ENCODE measurements at places on chromosomes 2 and 18.

GRCh38 chr18:80239830-80240229 is 7.5 kb downstream of the PARD6G start:
- no peak for DNase-seq

DNA sequence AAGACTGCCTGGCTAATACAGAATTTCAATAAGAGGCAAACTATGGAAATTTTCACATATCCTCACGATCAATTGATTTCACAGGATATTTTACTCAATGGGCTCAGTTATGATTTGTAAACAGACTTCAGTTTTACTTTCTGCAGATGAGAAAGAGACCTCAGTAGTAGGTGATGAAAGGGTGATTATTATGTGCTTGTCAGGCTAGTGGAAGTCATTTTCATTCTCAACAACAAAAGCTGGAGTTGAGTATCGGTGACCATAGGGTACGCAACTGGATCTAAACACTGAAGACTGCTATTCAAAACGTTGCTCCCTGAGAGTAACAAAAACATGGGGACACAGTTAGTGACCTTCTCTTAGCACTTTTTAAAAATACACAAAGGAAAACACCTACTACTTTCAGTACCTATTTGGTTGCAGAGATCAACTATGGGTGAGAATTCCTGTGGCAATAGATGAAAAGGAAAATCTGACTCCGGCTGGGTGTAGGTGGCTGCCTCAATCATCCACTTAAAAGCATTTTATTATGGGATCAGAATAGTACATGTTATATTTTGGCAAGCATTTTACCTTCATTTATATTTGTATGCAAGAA is 126.2 kb upstream of the VRK2 start:
- no peak for DNase-seq

DNA sequence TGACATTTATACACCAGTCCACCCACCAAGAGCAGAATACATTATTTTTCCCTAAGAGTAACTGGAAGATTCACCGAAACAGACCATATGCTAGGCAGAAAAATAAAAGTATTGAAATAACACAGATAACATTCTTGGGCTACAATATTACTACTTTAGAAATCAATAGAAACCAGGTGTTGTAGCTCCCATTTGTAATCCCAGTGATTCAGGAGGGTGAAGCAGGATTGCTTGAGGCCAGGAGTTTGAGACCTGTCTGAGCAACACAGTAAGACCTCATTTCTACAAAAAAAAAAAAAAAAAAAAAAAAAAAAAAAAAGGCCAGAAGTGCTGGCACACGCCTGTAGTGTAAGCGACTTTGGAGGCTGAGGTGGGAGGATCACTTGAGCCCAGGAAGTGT is 9.6 kb downstream of the ICA1L start:
- no peak for DNase-seq

DNA sequence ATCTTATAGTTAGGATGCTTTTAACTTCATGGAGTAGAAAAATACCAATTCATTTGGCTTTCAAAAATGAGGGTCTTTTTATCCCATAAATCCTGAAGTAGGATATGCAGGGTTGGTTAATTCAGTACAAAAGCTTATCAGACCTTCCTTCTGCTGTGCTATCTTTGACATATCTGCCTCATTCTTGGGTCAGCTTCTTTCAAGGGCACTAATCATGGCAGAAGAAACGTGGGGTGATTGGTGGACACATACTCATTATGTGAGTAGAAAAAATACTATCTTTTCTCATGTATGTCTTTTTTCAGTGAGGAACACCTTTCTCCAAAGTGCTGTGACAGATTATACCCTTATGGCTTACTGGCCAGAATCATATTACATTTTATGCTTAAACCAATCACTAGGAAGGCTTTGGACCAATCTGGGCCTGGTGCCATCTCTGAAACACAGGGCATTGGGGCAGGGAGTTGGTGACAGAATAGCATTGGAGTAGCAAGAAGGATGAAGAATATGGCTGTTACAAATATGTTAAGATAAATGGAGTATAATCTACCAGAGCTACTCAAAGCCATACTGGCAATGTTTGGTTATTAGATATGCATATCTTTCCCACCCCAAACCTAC is 10.1 kb downstream of the UGP2 start:
- DNase-seq: no peak

DNA sequence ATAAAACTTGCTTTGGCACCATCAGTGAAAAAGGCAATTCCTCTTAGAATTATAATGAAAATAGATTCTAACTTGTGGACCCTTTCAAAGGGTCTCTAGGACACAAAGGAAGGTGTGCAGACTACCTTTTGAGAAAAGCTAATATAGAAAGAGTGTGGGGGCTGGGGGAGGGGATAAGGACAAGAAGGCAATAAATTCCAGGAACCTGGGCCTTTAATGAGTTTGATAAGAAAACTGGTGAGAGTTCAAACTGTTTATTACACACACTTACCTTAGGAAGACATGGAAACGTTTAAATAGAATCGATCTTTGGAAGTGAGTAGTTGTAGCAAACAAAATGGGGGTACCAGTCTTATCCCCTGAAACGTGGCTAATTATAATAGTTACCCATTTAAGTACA is 39.6 kb upstream of the PGAP1 start:
- no peak for DNase-seq

- DNase-seq: no peak
Observed at GRCh38 chr2:129712676-129712985, 266.8 kb upstream of the RAB6C start.

GRCh38 chr2:118747637-118748036 is 99.8 kb downstream of the EN1 start:
- no peak for DNase-seq

DNA sequence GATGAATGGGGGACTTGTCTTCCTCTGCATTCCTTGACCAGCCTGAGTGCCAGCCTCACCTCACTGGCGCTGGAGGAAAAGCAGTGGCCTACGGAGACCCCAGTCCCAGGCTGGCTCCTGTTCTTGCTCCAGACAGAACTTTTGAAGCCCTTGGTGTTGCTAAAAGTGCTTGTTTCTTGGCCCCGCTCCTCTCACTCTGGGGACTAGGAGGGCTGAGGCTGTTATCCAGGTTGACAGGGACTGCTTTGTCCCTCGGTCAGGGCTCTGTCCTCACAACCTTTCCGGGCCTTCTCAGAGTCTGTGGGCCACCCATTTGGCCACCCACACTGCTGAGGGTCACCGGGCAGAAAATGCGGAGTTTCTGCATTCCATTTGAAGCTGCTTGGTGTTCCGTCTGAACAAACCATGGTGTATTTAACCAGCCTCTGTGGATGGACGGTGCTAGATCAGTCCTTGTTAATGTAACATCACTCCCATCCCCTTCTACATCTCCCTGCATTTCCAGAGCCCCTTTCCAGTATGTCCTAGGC is 25.6 kb downstream of the B3GNT7 start:
- no peak for DNase-seq

DNA sequence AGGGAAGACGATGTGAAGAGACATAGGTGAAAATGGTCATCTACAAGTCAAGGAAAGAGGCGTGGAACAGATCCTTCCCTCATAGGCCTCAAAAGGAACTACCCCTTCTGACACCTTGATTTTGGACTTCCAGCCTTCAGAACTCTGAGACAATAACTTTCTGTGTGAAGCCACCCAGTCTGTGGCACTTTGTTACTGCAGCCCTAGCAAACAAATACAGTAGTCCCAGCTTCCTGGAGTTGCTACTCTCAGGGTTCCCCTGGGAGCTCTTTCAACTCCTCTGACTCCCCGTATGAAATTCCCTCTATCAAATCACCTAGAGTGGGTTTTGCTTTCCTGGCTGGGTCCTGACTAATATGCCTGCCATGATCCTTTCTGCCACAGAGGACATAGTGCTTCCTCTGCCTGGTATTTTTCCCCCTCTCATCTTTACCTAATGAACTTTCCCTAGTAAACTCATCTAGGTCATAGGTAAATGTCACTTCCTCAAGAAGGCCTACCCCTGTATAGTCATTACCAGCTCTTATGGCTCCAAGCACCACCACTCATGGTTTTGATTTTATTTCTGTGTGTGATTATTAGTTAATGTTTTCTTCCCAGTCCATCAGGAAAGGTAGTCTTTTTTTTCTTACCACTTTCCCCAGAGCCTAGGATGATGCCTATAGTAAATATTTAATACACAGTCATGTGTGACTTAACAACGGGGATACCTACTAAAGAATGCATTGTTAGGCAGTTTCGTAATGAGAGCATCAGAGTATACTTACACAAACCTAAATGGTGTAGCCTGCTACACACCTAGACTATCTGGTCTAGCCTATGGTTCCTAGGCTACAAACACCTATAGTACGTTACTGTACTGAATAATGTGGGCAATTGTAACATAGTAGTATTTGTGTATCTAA is 111.5 kb upstream of the LGALSL start:
- DNase-seq: no peak

DNA sequence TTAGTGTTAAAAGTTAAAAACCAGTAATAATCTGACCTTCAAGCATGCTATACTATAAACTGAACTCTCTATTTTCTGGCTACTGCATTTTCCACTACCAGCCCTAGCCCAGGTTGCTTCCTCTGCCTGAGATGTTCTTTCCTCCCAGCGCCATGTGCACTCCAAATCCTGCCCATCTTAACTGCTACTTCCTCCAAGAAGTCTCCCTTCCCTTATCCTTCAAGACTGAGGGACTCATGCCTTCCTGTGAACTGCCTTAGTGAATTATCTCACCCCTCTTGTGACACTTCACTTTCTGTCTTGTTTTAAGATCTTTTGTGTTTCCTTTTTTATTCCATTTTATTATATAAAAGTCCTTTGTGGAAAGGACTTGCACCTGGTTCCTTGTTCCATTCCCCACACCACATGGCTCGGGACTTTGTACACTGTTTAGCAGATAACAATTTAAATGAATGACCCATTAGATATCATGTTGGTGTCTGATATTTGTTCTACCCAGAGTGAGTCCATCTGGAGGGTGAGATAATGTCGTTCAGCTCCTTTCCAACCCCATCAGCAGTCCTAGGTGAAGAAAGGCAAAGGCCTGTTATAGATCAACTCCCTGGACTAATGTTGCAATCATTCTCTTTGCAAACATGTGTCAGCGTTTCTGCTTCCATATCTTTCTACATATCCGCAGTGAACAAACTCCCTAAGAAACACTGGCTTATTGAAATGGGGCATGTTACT is 20.9 kb upstream of the AGFG1 start:
- DNase-seq: no peak

DNA sequence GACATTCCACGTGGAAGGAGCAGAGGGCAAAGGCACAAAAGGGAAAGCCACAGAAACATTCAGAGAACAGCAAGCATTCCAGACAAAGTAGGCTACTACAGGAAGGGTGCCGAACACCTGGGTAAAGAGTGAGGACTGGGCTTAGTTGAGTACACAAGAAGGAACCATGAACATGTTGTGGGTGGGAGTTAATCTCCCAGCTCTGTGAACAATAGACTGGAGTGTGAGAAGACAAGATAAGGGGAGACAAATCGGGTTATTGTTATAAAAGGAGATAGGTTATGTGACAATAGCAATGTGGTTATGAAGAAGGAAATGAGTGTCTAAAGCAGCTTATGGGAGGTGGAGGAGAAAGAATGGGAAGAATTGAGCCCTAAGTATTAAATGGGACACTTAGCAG is 70.0 kb downstream of the DPP4 start:
- no peak for DNase-seq

- no peak for DNase-seq
Observed at GRCh38 chr2:158773121-158773520, 22.0 kb upstream of the DAPL1 start.

GRCh38 chr2:140242889-140243288 is 1462.7 kb upstream of the NXPH2 start:
- no peak for DNase-seq

DNA sequence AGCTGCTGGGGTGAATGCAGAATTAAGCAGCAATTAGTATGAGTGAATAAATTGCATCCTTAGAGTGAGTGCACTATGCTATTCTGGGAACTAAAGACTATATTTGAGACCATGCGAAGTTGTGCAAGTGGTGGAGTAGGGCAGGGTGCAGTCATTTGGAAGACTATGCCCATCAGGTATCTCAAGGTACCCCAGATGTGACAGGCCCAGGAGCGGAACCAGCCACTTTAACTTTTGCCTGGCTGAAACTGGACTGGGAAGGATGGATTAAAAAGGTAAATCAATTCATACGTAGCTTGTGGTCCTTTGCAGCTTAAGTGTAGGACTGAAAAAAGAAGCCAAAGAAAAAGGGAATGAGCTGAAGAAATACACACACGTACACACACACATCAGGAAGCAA is 1.7 kb downstream of the KYNU start:
- DNase-seq: no peak

- DNase-seq: no peak
Observed at GRCh38 chr18:4599312-4599711, 144.2 kb upstream of the DLGAP1 start.

- DNase-seq: no peak
Observed at GRCh38 chr2:38038682-38039081, 37.3 kb downstream of the CYP1B1 start.

GRCh38 chr18:44508474-44508873 is 172.2 kb upstream of the SETBP1 start:
- DNase-seq: no peak

- no peak for DNase-seq
Observed at GRCh38 chr2:237291138-237291792, 122.7 kb downstream of the COL6A3 start.

DNA sequence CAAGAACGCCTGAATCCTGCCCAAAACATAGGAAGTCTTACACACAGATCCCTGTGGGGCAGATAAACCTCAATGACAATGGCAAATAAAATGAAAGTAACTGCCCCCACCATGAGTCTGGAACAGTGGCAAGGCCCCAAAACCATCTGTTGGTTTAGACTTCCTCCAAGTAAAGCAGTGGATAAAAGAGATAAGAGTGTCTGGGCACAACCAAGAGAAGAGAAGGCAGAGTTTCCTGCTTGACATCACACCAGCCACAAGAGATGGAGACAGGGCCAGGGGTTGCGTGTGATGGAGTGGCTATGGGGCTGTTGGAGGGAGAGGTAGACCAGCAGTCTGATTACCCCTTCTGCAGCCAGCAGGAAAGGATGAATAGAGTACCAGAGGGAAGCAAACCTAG is 212.1 kb upstream of the POU3F3 start:
- no peak for DNase-seq

DNA sequence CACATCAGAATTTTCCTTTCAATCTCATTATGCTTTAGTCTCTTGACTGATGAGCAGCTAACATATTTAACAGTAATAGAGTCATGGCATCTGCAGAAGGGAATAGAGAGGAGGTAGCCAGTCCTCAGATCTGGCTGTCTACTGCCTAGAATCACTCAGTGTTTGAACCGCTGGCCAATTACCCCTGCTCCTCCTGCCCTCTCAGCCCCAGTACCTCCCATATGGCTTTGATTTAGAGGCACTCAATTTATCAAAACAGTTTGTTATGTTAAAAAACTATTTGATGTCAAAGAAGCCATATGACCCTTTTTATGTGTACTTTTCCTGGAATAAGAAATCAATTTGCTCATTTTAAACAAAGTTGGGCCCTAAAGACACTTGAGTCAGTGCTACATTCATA is 355.2 kb downstream of the CMPK2 start:
- DNase-seq: no peak

GRCh38 chr18:22539051-22539765 is 121.5 kb upstream of the CTAGE1 start:
- no peak for DNase-seq

- DNase-seq: no peak
Observed at GRCh38 chr2:108921096-108922030, 67.7 kb downstream of the EDAR start.

- DNase-seq: no peak
Observed at GRCh38 chr2:146027156-146027555, 1507.2 kb upstream of the ZEB2 start.
